ENCODE measurements at places on chromosomes 11 and 22. TPM values are rescaled to one million over a fixed set of nuclear protein-coding genes. Genes with fewer than 3 reads are reported as not detected.
A peak's percentile ranks its signal among the peaks of the same experiment; 100 is the strongest.

DNA sequence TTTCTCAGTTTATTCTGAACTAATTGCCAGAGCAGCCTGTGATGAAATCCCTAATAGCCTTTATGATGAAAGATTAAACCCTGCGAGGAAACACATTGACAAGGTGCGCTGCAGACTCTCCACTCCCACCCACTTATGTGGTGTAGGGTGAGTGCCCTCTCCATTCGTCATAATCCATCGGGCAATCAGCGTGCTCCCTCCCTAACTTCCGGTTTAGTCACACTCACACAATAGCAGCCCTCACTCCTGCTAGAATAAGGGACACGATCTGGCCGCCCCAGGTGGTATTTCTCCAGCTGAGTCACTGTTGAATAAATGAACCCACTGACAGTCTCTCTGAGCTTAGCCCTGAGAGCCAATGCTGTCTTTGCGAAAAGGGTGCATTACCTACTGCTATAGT is 188.3 kb downstream of the OPCML start:
- DNase-seq: no peak

- DNase-seq: no peak
These were observed 6.1 kb upstream of the APOL3 start for GRCh38 chr22:36166518-36167220.

- DNase-seq: no peak
These were observed 25.2 kb downstream of the PDE3B start for GRCh38 chr11:14668731-14669301.

DNA sequence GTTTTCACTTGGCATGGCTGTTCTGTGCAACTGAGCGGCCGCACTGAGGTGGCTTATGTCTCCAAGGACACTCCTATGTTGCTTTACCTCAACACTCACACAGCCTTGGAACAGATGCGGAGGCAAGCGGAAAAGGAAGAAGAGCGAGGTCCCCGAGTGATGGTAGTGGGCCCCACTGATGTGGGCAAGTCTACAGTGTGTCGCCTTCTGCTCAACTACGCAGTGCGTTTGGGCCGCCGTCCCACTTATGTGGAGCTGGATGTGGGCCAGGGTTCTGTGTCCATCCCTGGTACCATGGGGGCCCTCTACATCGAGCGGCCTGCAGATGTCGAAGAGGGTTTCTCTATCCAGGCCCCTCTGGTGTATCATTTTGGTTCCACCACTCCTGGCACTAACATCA is 2.1 kb downstream of the CLP1 start:
- no peak for DNase-seq

- no peak for DNase-seq
These were observed 167.8 kb downstream of the MSANTD4 start for GRCh38 chr11:105854269-105854668.

DNA sequence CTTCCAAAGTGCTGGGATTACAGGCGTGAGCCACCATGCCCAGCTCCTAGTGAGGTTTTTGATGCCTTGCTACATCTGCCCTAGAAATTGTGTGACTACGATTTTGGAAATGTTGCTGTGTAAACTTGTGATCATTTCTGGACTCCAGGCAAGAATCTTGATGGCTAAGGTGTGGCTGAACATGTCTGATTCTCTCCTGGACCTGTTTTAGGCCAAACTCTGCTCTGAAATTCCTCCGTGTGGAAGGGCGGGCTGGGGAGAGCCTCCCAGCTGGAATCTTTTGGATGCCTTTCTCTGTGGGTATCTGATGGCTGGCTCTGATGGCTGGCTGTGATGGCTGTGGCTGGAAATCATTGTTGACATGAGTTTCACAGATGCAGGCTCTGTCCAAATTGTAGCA is 8.2 kb downstream of the PNPLA3 start:
- DNase-seq: no peak

Gene OR2AG1
- total RNA-seq: not detected

DNA sequence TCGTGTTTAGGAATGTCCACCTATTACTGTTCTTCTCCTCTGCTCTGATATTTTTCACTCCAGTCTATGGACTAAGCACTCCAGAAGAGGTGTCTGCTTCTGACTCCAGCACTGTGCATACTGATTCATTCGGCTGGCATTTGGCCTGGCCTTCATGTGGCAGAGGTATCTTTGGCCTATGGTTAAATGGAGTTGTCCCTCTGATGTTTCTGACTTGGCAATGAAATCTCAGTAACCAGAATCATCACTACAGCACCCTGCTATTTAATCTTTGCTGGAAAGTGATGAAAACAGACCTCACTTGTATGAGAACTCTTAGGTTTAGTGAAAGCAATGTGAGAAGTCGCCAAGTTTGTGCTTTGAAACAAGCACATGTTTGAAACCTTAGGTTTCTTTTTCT is 155.2 kb downstream of the MAML2 start:
- peak; percentile 37 for DNase-seq

GRCh38 chr11:104442321-104442720 is 278.4 kb upstream of the PDGFD start:
- DNase-seq: no peak

DNA sequence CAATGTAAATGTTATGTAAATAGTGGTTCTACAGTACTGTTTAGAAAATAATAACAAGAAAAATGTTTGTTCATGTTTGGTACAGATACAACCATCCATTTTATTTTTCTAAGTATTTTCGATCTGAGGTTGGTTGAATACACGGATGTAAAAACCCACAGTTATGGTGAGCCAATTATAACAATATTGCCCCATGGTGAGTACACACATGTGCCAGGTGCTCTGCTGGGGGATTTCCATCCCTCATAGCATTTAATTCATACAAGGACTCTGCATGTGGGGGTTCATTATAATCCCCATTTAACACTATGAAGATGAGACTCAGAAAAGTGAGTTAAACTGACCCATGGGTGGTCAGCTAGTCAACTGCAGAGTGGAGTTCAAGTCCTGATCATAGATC is 23.3 kb upstream of the TTC28 start:
- DNase-seq: no peak

Gene BRSK2
- 0.74 TPM for total RNA-seq

DNA sequence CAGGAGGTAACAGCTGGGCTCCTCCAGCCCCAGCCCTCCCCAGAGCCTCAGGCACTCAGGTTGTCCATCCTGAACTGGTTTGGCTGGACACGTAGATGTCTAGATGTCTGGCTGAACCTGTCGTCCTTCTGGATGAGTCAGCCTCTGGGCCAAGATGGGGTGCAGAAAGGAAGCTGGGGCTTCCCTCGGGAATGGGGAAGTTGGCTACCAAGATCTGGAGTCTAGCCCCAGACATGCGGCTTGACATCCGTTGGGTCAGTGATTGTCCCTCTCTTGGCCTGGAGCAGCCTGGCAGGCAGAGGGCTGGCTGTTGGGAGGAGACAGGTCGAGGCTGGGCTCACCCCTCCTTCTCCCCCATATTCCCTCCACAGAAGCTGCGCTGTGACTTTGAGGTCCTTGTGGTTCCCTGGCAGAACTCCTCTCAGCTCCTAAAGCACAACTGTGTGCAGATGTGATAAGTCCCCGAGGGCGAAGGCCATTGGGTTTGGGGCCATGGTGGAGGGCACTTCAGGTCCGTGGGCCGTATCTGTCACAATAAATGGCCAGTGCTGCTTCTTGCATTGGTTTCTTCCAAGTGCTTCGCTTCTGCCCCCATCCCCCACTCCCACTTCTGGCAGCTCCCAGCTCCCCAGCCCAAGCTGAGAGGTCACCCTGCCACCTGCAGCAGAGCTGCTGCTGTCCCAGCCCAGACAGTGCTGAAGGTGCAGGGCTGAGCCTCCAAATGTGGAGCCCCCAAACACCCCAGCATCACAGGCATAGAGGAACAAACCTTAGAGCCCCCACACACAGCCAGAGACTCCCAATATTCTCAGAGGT is 1.3 kb downstream of the CST6 start:
- DNase-seq: no peak

Gene IL17REL
- total RNA-seq: not detected

Gene GAL3ST1
- 0.57 TPM for total RNA-seq

DNA sequence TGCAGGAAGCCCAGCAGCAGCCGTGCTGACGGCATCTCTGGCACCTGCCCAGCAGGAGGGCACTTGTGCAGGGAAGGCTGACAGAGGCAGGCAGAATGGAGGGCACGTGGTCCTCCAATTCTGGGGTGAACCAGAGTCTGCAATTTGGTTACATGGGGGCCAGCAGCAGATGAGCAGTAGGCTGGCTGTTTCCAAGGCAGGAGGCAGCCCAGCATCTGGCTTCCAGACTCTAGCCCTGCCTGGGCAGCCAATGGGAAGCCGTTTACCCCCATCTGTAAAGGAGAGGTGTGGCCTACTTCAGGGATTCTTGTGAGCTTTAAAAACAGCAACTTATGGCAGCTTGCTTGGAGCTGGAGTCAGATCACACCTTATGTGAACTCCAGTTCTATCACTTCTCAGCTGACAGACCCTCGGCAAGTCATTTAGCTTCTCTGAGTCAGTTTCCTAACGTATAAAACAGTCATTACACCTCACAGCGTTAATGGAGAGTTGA is 27.9 kb upstream of the RASL10A start:
- DNase-seq: peak; percentile 86

GRCh38 chr11:65851083-65851579 is 6.8 kb downstream of the CFL1 start:
- DNase-seq: no peak

Gene IFITM10
- total RNA-seq: 0.77 TPM

DNA sequence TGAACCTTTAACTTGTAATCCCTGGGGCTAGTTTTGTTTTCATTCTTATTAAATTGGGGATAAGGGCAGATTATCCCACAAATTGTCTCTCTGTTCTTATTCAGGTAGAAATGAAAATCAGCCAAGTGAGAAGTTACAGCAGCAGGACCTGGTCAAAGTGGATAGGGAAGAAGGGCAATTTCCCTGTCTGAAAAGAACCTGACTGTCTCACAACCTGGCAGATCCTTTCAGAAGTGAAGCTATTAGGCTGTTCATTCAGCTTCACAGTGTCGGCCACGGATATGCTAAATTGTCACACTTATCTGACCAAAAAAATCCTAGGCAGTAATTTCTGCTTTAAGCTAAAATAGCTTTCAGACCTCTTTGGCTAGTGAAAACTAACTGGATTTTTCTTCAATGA is 712.6 kb upstream of the ANO5 start:
- no peak for DNase-seq

DNA sequence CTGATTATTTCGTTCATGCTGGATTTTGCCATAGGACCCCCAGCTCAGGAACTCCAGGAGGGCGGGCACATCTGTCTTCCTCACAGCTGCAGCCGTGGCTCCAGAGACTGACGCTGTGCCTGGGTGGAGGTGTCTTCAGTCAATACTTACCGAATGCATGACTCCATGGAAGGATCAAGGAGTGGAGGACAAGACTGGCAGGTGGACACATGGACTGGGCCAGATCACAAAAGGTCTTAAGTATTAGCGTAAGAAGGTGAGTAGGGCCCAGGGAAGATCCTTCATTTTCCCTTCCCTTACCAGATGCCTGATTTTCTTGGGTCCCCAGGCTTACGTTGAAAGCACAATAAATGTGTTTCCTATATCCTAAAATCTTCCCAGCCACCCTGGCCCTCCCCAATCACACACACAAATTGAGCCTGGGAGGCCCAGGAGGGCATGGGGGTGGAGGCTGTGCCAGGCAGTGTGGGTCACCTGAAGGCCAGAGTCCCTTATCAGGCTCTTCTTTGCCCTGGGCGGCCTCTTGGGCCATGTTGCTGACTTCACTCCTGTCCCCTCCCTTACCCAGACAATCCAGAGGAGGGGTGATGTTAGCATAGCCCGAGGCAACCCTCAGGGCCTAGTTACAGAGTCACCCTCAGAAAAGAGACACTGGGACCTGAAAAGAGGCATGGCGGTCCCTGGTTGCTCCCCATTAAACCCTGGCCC is 56.4 kb downstream of the CYTH4 start:
- DNase-seq: no peak

Gene MUC5B
- total RNA-seq: not detected

Gene CRYBA4
- not detected for total RNA-seq

DNA sequence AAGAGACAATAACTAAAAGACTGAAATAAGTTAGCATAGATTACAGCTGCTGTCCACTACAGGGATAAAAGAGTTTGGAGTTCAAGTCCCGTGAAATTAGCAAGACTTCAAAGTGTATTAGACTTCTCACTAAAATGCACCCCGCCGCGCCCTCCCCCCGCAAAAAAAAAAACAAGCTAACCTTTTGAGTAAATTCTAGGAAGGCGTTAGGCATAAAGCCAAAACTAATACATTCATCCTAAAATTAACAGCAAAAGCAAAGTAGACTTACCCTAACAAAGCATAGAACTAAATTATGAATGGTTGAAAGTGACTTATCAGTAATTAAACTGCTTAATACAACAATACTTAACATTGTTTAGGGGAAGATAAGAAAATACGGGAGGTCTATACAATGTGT is 581.0 kb upstream of the CHORDC1 start:
- no peak for DNase-seq

GRCh38 chr22:41532908-41533825 is 11.1 kb downstream of the POLR3H start:
- peak; percentile 88 for DNase-seq

DNA sequence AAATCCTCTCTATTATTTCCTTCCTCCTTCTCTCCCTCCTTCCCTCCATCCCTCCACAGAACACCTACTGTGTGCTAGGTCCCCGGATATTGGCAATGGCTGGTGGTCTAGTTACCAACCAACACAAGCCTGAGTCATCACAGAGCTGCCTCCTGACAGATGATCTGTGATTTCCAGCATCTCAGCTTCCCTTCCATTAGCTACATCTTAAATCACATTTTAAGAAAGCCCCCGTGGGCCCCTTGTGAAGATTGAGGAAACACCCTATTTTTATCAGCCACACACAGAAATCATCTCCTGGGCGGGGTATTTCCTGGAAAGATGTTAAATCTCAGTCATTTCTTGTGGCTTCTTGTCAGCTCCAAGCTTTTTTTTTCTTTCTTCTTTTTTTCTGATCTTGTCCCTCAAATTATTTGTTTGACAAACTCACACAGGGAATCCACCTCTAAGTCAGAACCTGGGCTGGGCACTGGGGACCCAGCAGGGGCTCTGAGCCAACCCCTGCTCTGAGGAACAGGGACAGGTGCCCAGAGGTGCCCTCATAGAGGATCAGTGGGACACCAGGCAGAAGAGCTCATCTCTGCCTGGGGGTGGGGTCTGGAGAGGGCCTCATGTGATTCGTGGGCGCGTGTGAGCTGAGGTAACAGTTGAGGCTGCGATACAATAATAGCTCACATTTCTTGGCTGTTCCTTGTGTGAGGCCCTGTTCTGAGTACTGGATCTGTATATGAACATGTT is 42.4 kb downstream of the CACNA1I start:
- DNase-seq: no peak

- no peak for DNase-seq
These were observed 114.4 kb upstream of the ANO1 start for GRCh38 chr11:69963533-69964246.

Gene APOBEC3H
- 0.40 TPM for total RNA-seq

DNA sequence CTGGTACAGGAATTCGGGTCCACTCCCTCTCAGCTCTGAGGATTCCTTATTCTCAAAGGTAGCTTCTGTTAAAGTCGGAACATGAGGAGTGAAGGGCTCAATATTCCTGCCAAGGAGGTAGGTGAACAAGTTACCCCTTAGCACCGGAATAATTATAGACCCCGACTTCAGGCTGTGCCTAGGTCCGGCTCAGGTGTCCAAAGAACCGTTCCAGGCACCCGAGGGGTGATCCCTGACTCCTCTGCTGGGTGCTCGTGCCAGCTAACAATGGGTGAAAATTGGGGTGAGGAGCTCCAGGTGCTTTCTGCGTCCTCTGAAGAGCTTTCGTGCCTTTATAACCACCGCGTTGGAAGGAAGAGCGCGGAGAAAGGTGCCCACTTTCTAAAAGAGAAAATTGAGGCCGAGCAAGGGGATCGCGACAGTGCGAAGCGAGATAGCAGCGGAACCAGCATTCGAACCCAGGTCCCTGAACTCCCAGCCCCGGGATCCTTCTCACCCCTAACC is 393 bp downstream of the CYB561A3 start:
- DNase-seq: no peak

All from left ventricle myocardium superior (tissue), 1 donor.